ENCODE measurements at places on chromosomes 3 and 15.
A peak's percentile ranks its signal among the peaks of the same experiment; 100 is the strongest.

DNA sequence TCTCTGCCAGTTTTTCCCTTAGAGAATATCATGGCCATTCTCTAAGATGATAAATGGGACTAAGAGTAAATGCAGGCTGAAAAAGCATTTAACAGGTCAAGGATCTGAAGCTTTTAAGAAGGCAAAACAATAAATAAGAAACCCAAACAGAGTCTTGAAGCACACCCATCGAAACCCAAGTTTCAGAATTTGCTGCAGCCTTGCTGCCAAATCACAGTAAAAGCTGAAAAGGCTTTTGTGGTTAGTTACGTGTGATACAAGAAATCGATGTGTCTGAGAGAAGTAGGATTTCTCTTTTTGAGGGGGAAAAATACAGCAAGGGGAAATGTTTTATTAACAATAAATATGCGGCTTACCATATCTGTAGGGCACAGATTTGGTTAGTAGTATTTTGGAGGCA lies 92.0 kb downstream of the IGF1R start:
- no peak for DNase-seq

DNA sequence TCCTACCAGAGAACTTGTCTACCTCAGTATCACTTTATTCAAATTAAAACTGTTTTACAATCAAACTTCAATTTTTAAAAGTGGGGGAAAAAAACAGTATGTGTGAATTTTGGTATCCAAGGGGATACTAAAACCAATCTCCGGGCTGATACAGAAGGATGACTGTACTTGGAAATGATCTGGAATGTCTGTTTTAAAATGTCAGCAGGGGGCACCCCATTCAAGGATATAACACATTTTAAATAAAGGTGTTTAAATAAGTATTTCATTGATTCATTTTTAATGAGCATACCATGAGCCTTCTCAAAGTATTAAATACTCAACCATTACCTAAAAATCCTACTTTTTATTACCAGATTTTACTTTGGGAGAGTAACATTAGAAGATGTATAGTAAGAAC lies 67.9 kb downstream of the ULK4 start:
- DNase-seq = peak; percentile 20

DNA sequence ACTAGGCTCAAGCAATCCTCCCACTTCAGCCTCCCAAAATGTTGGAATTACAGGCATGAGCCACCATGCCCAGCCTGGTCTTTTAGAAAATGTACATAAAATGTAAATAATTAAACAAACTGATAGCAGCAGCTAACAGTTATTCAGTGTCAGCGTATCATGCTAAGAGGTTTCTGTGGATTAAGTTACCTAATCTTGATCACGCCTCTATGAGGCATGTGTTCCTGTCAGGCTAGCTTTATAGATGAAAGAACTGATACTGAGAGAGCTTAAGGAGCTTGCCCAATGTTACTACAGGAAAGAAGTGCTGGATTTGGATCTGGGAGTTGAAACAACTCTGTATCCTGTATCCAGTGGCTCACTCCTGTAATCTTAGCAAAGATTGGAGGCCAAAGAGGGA lies 11.2 kb upstream of the MST1R start:
- no peak for DNase-seq

GRCh38 chr15:75198560-75199356 lies 2.9 kb upstream of the C15orf39 start:
- peak; percentile 83 for DNase-seq

GRCh38 chr15:76333720-76334437 lies 2.7 kb upstream of the ISL2 start:
- DNase-seq = no peak

DNA sequence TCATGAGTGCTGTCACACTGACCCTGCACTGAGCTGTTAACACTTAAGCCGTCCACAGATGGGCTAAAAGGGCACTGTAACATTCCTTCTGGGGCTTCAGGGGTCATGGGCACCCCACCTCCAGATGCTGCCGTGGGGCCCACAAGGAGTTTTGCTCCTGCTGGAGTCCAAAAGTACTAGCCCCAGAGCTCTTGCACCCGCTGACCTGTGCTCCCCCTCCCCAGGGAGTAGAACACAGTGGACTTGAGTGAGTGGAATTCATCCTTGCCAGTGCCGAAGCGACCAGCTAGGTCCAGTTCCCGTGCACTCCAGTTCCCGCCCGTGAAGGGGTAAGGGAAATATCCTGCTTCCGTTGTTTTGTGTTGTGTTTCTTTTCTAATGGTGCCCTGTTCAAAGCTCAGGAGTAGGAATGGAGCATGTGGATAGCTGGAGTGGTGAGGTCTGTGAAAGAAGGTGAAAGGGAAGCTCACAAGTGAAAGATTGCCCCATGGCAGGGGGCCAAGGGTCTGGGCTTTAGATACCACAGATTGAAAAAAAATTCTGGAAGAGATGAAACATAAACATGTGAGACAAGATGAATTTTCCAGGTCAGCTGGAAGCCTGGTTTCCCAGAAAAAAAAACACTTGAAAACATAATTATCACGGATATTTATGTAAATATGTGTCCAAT lies 36.6 kb downstream of the SLCO2A1 start:
- DNase-seq = no peak

DNA sequence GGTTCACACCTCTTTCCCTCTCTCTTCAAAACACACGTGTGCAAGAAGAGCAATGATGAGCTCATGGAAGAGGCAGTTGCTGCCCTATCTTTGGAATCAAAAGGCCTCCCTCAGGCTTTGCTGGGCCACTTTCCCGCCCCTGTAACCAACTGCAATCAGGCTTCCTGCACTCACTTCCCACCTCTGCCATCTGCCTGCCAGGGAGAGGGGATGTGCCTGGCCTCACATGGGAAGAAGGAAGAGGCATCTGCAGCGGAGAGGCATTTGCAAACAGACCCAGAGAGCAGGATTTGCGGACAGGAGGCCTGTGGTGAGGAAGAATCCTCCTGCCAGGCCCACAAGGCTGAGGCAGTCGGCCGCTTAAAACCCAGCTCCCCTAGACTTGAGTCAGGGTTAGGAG lies 175.6 kb upstream of the ATP10A start:
- DNase-seq = no peak

DNA sequence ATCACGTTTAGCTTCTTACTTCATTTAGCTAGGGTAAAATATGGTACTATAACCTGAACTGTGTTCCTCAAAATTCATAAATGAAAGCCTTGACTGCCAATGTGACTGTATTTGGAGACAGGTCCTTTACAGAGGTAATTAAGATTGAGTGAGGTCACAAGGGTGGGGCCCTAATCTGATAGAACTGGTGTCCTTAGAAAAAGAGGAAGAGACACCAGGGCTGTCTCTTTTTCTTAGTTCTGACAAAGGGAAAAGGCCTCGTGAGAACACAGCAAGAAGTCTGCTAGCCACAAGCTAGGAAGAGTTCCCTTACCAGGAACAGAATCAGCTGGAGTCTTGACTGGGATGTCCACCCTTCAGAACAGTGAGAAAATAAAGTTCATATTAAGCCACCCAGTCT lies 162.7 kb downstream of the GMNC start:
- no peak for DNase-seq

GRCh38 chr3:42061713-42062380 lies 29.3 kb upstream of the TRAK1 start:
- peak; percentile 62 for DNase-seq

DNA sequence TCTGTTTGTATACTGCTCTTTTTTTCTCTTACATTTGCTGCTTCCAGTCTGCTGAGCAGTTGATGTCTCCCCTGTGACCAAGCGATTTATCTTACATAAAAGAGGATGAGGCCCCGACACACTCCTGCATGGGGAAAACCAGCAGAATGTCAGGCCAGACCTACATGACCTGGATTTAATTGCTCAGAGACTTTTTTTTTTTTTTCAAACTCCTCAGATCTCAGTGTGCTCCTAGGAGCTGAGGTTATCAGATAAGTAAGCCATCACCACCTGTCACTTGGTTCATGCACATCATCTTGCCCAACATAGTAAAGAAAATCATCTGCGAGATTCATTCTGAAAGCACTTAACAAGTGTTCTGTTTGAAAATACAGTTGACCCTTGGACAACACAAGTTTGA lies 163.1 kb downstream of the PLCL2 start:
- no peak for DNase-seq

- DNase-seq = no peak
These were observed 186.9 kb downstream of the FAM43A start for GRCh38 chr3:194872669-194872977.

GRCh38 chr3:138418601-138419206 lies 15.7 kb upstream of the ESYT3 start:
- DNase-seq = no peak

GRCh38 chr15:96585484-96586386 lies 255.2 kb downstream of the NR2F2 start:
- no peak for DNase-seq

- DNase-seq = no peak
These were observed 11.6 kb downstream of the ATOSA start for GRCh38 chr15:52667597-52667996.

DNA sequence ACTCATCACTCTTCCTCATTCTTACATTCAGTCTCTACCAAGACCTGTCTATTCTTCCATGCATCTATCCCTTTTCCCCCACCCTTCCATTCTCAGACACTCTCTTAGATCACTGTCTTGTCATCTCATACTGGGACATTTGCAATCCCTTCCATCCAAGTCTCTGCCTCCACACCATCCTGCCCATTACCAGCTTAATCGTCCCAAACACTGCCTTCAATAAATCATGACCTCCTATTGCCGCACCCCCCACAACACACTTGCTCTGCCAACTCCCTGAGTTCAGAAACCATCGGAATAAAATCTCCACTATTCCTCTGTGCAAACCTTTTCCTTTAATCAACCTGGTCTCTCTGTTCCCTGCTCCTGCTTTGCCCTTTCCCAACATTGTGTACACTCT lies 18.9 kb downstream of the MYH15 start:
- DNase-seq = no peak

- no peak for DNase-seq
These were observed 17.7 kb downstream of the PIF1 start for GRCh38 chr15:64807751-64808222.

DNA sequence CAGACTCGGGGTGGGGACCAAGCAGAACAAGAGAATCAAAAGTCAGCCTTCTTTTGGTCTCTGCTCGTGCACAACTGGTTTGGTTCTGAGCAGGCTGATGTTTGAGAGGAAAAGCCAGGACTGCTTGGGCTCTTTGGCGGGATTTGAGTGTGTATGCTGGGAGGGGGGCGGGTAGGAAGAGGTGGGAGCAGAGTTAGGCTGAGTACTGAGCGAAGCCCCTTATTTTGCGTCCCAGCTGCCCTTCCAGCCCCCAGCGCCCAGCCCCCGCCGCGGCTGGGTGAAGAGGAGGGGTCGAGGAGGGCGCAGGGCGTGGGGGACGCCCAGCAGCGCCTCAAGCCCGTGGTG lies 153.5 kb upstream of the GOLIM4 start:
- no peak for DNase-seq

DNA sequence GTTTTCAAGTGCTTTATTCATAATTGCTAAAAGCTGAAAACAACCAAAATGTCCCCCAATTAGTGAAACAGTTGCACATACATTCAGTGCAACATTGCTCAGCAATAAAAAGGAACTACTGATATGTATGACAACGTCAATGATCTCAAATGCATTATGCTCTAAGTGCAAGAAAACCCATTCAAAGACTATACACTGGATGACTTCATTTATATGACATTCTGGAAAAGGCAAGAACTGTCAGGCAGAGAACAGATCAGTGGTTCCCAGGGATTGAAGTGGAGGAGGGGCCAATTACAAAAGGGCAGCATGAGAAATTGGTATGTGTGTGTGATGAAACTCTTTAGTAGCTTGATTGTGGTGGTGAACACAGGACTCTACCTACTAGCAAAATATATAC lies 585.6 kb downstream of the TBL1XR1 start:
- no peak for DNase-seq

DNA sequence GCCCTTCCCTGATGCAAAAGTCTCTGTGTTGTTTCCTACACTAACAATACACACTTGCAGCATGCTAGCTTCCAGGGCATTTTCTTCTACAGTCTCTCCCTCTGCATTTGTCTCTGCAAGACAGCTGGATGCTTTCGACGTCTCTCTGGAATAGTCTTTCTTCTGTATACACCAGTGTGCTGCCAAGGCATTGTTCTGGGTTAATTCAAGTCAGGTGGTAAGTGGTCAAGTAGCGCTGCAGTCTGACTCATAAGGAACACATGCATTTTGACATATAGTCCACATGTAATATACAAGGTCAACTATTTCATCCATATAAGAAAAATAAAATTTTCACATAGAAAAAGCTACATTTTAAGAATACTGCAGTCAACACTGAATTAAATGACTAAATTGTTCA lies 92.7 kb downstream of the MYLK start:
- DNase-seq = no peak

DNA sequence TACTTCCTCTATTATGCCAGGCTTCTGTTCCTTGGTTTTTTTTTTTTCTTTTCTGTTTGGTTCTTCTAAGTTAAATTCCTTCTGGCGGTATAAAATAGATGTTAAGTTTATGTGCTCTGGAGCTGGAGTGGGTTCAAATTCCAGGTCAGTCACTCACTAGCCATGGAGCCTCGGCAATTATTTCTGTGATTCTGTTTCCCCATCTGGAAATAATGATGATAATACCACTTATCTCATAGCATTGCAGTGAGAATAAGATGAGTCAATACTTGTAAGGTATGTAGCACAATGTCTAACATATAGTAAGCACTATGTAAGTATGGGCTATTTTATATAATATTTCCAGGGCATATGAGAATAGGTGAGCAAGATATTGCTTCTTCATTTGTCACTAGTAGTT lies 33.2 kb upstream of the ZDHHC23 start:
- no peak for DNase-seq

- DNase-seq = no peak
These were observed 428.7 kb downstream of the ROBO2 start for GRCh38 chr3:77468626-77469020.

DNA sequence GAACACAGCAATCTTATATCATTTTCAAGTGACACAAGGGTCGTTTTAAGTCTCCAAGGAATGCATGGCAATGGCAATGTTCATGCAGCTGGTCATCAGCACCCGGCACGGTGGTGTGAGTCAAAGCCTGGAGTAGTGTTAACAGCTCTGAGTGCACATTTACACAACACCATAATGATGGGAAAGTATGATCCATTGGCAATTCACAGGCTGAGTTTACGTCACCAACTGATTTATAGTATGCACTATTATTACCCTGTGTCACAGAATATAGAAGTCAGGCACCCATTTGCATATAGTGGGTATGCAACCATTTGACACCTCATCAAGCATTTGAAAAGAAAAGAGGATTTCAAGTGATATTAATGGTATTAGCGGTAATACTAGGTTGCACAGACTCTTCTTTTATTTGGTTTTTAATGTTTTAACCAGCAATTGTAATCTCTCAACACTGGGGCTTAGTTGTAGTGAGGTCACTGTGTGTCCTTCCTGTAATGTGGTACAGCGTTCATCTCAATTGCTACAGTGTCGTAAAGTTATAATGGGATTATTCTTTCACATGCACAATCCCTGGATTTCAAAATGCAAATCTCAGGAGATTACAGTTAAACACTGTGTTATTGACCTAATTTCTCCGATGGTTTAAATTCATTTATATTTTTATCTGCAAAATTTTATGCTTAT lies 113.8 kb downstream of the C3orf38 start:
- DNase-seq = peak; percentile 10

DNA sequence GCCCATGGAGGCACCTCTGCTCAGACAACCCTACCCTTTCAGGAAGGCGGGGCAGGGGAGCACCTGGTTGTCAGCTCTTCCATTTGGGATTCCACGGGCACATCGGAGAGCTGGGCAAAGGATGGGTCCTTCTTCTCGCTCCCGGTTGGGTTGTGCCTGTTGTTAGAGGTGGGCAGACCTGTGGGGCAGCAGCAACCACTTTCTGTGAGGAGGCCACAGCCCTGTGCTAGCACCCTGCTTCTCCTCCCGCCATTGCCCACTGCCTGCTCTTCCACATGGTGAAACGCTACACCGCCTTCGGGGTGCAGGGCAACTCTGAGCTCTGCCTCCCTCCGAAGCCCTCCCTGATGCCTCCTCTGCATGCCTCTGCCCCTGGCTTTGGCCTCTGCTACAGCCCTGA lies 7.0 kb upstream of the HHATL start:
- no peak for DNase-seq

Measured in HuH-7 (cell line).